CD4-positive, CD25-positive, alpha-beta regulatory T cell (primary cell): ENCODE measurements at places on chromosomes 2 and 18.

DNA sequence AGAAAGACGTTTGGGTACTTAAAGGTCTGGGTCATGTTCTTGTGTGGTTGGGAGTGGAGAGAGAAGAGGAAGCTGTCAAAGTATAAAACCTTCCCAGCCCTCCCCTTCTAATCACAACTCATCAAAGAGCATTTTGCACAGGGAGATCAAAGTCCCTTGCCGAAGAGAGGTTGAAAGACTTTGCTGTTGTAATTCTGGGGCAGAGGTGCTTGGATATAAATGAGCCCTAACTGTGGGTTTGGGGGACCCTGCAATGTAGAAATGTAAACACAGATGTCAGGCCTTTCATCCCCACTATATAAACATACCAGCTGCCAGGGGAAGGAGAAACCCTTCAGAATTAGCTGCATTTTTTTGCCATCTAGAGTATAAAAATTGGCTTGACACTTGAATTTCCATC lies 182.1 kb downstream of the ETAA1 start:
- no peak for DNase-seq

DNA sequence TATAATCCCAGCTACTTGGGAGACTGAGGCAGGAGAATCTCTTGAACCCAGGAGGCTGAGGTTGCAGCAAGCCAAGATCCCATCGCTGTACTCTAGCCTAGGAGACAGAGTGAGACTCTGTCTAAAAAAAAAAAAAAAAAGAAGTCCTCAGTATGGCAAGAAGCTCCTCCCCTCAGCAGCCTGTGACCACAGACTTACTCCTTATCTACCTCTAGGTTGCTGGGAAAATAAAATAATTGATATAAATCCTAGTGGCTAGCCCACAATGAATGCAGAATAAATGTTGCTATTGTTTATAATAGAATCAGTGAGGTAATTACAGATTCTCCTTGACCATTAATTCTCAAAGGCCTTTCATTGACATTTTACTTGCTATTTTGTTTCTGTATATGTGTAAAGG lies 70.6 kb downstream of the IRS1 start:
- DNase-seq, result no peak

DNA sequence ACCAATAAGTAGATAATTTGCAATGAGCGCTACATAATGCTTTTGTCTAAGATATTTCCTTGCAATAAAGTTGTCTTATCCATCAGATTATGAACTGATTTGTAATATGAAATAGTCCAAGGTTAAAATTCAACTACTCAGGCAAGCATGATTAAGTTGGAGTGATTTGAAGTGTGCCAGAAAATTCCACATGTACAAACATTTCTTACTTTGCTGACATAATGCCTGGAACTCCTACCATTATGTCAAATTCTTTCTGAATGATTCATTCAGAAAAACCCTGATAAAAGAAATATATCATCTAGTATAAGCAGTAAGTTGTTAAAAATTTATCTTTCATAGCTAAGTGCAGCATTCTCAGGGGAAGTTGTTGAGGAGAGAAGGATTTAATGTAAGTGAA lies 87.3 kb downstream of the CBLN2 start:
- no peak for DNase-seq

DNA sequence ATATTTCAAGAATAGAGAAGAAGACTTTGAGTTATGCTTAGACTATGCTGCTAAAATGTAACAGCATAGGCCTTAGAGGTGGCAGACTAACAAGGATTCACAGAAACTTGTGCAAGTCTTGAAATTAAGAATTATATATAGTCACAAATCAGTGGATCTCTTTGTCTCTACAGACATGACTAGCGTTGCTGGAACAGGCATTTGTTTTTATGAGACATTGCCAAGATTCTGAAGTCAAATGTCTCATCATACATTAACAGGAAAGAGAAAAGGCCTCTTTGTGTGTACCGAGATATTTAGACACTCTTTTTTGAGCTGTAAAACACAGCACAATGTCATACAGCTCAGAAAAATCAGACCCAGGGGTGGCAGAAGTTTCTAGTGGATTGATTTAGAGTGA lies 207.1 kb downstream of the TMX3 start:
- DNase-seq, result no peak

DNA sequence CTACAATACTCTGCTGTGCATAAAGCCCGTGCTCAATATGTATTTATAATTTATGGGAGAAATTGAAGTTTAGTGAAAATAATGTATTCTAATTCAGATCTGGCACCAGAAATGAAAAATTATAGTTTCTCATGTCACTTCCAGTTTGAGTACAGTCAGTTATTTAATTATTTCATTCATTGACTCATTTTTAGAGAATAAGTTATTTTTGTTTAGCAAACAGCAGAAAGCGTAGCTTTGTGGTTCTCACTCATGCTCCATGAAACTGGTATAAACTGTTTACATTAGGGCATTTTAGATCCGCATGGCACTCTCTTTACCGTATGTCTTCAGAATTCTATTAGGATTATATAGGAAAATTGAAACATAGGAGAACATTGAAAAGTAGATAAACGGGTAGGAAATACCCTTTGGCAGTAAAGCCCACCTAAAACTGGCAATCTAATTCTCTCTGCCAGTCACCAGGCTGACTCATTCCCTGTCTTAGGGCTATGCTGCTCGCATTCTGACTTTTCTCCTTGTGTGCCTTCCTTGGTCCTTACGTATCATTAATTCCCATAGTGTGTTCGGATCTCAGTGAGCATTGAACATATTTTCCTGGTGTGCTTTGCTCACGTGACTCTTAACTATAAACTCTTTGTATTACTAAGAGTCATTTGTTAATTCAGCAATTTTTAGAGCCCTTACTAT lies 106.0 kb downstream of the ZNF236 start:
- DNase-seq, result no peak

GRCh38 chr2:235148201-235149170 lies 196.7 kb downstream of the SH3BP4 start:
- DNase-seq, result no peak

GRCh38 chr2:164896634-164897355 lies 55.2 kb upstream of the COBLL1 start:
- no peak for DNase-seq

- no peak for DNase-seq
These were observed 4.5 kb downstream of the CD28 start for GRCh38 chr2:203710952-203711351.

DNA sequence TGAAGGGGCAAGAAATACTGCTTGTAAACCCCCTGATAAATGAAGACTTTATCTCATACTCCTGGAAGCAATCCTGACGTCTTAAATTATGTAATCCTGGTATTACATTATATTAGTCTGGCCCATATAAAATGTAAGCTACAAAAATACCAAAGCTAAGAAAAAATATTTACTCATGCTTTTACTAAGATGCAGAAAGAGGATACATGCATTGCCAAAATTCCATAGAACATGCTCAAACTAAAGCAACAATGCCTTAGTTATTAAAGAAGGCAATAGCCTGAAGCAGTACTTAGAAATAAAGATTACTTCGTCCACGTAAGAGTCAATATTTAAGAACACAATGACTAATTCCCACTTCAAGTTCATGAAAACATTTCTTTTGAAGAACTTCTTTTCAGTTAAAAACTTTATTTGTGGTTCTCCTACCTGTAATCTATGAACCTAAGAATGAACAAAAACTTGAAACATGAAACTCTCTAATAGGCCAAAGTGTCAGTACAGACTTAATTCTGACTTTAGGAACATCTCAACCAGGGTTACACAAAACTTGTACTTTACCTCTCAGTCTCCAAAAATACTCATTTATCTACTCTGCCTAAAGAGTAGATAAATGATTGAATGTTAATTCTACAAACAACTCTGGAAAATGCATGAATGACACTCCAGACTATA lies 117.3 kb downstream of the THADA start:
- DNase-seq, result no peak

GRCh38 chr2:46747297-46747818 lies 168.2 kb downstream of the MCFD2 start:
- DNase-seq, result peak; percentile 26

- DNase-seq, result no peak
These were observed 166.9 kb downstream of the SNTG2 start for GRCh38 chr2:1117569-1117968.

GRCh38 chr2:147792966-147793617 lies 51.7 kb upstream of the ACVR2A start:
- DNase-seq, result no peak

DNA sequence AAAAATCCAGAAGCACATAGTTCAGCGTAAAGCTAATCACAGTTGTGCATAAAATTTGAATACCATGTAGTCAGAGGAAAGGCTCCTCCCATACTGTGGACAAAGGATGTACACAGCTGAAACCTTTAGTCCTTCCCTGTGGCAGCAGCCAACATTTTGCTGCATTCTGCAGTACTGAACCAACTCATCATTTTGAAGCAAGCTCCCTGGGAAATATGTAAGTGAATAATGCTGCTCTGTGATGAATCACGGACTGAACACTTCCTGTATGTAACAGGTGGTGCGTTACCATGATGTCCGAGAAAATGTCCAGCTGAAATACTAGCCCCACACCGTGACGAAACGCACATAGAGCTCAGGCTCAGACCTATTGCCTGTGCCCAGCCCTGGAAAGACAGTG lies 421.1 kb upstream of the RAB12 start:
- DNase-seq, result no peak

- no peak for DNase-seq
These were observed 289.5 kb upstream of the SLC14A2 start for GRCh38 chr18:45325778-45326177.

DNA sequence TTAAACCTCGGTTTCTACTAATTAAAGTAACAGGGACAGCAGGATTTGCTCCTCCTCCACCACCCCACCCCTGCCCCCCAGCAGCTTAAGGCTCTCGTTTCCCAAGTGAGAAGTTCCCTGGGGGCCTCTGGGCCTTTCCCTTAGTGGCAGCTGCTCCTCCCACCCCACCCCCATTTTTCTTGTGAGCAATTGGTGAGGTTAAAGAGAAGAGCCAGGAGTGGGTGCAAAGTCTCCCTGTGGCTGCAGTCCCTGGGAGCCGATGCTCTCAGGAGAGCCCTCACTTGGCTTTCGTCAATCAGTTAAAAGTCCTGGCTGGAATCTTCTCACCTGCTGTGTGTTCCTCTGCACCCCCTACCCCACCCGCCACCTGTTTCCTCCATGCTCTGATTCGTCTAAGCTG lies 48.7 kb upstream of the AGAP1 start:
- no peak for DNase-seq

DNA sequence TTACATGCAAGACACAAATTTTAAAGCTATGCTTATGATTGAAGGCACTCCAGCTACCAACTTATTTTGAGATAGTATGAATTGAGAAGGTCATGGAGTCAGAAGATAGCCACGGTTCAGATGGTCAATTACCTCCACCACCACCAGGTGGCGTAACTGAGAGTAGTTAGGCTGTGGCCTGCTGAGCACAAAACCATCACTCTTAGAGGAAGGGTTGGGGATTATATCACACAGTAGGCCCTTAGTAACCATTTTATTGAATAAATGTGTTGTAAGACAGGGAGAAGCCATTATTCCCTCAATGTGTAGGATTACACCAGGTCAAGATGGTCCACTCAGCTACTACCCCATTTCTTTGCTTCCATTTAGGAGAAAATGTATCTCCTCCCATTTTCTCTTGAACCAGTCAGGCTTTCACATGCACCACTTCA lies 18.8 kb downstream of the KLHL41 start:
- DNase-seq, result peak; percentile 50

GRCh38 chr2:161782615-161783014 lies 158.4 kb downstream of the SLC4A10 start:
- no peak for DNase-seq

- no peak for DNase-seq
These were observed 229.1 kb downstream of the RTP5 start for GRCh38 chr2:242098445-242099128.

GRCh38 chr2:127536707-127537541 lies 1.4 kb downstream of the MYO7B start:
- no peak for DNase-seq
